ENCODE measurements at places on chromosomes 1 and 21.
A peak's percentile ranks its signal among the peaks of the same experiment; 100 is the strongest.

DNA sequence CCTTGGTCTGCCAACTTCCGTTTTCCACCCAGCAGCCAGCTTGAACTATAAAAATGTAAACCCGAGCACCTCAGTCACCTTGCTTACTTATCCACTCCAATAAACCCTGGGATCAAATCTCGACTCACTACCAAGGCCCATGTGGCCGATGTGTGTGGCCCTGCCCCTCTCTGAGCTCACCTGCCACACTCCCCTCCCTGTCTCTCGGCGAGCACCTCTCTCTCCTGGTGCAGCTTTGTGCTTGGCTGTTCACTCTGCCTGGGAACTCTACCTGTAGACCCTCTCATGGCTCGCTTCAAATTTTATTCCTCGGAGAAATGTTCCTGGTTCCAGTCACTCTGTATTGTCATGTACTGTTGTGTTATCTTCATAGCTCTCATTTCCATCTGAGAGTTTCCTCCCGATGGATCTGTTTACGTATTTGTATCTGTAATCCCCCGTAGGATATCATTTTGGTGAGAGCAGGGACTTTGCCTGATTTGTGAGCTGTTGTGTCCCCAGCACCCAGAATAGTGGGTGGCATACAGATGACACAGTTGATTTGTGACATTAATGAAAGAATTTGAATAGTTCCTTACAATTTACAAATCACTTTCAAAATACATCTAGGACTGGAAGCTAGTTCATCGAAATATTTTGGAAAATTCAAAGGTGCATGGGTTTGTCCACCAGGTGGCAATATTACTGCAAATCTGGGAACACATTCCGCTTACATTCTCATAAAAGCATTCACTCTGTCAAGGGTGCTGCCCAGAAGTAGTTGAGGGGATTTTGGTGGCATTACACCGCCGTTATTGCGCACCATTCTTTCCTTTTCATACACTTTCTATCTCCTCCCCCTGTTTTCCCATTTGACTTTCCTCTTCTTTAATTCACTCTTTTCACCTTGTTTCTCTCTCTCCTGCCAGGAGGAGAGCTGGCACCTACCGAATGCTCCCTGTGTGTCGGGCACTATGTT is 95.3 kb downstream of the ABCA4 start:
- no peak for DNase-seq

DNA sequence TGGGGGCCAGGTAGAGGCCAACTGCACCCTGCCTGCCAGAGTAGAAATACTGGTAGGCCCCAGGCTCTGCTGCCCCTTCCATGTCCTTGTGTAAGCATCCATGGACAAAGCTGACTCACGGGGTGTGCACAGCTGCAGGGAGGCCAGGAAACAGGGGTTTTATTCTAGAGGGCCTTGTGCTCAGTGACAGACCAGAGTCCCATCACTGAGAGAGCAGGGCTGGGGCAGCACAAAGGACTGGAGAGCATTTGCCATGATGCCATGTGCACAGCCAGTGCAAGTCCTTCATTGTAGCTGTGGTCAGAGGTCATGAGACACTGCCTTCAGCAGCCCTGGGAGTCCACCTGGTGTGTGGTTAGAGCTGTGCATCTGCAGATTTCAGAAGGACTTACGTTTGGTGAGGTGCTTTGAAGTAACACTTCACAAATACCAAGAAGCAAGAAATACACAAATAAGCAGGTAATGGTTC is 8.1 kb downstream of the ARF1 start:
- DNase-seq: no peak

GRCh38 chr1:6601923-6602668 is 573 bp downstream of the KLHL21 start:
- no peak for DNase-seq

DNA sequence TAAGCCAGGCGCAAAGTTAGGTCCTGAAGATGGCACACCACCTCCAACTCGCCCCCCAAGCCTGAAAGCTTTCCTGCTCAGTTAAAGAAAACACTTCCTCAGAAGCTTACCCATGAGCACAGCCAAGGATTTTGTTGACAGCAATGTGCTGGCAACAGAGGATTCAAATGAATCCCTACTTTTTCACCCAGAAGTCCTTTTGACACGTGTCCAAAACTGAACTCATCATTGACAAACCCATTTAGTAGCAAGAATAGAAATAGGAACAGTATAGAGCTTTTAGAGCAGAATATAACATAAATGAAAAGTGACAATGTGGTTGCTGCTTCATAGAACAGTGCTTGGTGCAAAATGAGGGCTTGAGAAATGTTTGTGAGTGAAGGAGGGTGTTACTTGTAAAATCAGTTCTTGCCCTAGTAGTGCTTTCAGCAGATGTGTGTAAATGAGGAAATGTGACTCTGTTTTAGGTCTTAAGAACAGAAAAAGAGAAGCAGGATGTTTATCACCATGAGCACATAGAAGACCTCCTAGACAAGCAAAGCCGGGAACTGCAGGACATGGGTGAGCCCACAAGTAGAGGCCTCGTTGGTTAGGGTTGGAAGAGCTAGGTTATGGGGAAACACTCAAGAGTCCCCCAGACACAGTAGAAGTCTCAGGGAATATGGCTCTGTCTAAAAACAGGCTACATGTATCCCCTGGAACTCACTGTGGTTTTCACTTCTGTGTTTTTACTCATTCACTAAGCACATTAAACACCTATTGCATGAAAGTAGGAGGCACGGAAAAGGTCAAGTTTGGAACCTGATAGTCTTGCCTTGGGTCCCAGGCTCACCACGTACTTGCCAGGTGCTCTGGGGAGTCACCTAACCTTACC is 48.6 kb upstream of the TMEM125 start:
- DNase-seq: no peak

DNA sequence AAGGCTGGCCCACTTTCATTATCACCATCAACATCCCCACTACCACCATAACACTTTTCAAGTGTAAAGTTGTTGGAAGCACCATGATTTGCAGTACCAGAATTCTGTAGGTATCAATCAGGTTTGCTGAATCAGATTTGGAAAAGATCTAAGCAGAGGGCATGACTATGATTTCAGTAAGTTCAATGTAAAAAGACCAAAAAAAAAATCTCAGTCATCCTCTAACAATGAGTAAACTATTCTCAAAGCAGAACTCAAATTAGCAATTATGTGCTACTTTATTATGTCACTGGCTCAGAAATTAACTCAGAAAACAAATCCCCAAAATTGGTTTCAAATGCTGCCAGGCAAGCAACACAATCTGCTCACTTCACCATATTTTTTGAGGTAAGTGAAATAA is 187.8 kb upstream of the HP1BP3 start:
- DNase-seq: no peak

DNA sequence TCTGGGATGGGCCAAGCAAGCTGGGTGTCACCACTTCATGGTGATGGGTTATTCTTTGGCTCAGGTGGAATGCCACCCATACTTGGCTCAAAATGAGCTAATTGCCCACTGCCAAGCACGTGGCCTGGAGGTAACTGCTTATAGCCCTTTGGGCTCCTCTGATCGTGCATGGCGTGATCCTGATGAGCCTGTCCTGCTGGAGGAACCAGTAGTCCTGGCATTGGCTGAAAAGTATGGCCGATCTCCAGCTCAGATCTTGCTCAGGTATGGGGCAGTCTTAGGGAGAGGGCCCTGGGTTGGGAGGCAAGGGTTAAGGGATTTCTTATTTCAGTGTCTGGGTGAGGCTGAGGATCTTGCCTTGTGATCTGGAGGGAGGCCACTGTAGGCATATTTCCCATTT is 15.4 kb upstream of the NASP start:
- no peak for DNase-seq

- peak; percentile 75 for DNase-seq
Measured at GRCh38 chr1:2548068-2548589, 8.0 kb upstream of the TNFRSF14 start.

GRCh38 chr1:29833581-29833980 is 597.3 kb downstream of the PTPRU start:
- DNase-seq: no peak

DNA sequence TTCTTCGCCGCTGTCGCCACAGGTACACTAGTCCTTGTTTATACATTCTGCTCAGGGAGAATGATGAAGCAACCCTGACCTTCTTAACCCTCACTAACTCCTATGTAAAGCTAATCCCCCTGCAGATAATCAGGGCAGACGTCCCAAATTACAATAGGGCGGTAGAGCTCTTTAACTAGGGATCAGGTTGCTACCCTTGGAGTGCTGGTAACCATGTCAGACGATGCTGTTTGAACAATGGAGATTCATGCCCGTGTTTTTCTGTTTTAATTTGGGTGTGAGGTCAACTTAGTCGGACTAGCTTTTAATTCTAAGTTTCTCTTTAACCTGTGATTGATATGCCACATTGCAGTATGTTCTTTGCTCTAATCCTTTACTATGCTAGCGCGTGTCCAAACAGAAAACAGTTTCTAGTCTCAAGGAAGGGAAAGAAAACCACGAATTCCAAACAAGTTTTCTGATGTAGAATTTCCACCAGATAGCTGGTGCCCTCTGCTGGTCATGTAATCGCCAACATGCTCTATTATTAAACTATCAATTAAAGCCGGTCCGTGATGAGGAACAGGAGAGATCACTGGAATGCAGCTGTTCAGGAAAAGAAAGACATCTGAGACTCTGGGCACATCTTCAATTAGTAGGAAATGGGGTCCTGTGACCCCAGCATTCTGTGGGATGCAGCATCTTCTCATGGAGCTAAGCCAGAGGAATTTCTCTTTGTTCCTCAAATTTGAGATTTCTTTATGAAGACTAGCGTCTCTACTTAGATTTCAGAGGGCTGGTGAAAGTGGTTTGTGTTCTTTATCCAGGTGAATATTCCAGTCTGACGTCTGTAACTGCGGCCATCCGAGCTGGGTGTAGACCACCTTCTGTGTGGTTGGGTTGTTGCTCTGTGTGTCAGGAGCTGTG is 18.3 kb upstream of the VAMP3 start:
- DNase-seq: no peak

GRCh38 chr1:161261261-161262235 is 3.0 kb downstream of the PCP4L1 start:
- DNase-seq: no peak

- DNase-seq: no peak
Measured at GRCh38 chr1:227124473-227124872, 184.4 kb downstream of the COQ8A start.

DNA sequence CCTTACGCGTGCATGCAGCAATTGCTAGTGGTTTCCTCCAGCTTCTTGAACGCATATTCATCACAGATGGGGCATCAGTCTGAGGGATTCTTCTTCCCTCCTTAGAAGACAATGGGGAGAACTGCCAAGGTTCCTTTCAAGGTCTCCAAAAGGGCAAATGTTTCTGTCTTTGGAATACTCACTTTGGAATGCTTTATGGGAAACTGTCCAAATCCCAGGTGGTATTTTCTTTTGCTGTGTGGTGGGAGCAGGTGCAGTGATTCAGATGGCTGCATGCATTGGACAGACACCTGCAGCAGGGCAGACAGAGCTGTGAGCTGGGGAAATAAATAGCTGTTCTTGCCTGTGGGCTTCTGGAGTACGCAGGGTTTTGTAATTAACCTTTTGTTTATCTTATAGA is 40.5 kb downstream of the URB2 start:
- DNase-seq: no peak

- no peak for DNase-seq
Measured at GRCh38 chr1:230147253-230148125, 80.5 kb downstream of the GALNT2 start.

GRCh38 chr1:58884706-58885661 is 101.1 kb upstream of the JUN start:
- no peak for DNase-seq

DNA sequence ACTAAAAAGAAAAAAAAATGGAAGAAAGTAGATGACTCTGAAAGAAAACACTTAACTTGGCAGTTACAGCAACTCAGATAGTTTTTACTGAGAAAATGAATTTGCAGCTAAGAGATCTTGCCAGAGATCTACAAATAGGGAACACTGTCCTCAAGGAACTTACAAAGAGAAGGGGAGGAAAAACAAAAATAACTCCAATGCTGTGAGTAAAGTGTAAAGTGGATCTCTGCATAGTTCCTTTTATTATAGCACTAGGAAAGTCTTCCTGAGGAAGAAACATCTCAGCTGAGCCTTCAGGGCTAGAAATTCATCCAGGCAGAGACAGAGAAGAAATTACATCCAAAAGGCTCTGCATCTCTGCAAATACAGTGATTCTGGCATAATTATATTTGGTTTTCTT is 3.9 kb downstream of the CD1B start:
- no peak for DNase-seq

DNA sequence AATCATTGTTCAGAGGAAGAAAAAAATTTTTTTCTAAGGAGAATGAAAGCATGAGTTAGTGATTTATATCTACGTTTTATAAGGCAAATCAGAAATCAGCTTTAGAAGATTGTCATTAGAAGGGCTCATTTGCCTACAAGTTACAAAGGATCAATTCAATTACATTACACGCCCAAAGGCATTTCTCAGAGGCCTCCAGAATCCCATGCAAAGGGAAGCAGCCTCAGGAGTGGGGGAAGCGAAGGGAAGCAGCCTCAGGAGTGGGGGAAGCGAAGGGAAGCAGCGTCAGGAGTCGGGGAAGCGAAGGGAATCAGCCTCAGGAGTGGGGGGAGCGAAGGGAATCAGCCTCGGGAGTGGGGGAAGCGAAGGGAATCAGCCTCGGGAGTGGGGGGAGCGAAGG is 206.2 kb downstream of the GREM2 start:
- DNase-seq: no peak

DNA sequence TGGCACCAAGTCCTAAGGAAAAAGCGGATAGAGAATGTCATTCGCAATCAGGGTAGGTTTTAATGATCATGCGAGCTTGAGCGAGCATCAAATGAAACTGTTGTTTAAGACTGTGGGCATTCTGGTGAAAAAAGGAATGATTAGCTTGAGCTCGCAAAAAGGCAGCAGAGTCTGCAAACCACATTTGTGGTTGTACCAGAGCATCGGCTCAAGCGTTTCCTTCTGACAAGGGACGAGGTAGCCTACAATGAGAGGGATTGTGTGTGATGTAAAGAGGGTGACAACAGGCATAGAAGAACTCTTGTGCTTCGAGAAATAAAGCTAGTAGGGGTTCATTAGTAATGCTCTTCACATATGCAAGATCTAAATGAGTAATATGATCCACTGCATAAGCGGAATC is 11.1 kb upstream of the CD48 start:
- no peak for DNase-seq

GRCh38 chr1:176638713-176639526 is 175.9 kb downstream of the PAPPA2 start:
- DNase-seq: no peak

GRCh38 chr1:151837197-151837596 is 2.4 kb downstream of the C2CD4D start:
- no peak for DNase-seq

DNA sequence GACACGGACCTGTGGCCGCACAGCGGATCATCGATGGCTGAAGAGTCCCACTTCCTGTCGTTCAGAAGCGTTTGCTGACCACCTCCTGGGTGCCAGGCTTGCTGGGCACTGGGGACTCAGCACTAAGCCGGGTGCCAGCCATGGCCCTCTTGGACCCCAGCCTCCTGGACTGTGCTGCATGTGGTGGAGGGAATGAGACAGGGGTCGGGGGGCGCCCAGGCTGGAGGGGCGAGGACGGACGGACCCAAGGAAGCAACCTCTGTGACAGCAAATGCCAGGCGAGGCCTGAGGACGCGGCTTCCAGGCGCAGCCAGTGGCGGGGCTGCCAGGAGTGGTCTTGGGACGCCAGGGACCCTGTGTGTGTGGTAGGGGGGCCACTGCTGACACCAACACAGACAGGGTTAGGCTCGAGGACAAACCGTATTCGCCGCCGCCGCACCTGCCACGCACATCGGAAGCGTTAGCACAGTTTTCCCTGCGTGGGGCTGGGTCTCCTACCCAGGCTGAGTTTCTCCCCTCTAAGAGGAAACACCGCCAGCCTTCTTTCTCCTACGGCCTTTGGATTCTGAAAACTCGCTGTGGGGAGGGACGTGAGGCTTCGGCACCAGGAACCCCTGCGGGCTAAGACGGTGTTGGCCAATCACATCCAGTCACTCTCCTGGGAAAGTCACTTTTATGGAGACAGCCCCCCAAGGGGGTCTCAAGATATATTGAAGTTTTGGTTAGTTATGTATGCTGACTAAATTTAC is 3.1 kb upstream of the MXRA8 start:
- DNase-seq: no peak

Data from activated CD4-positive, CD25-positive, alpha-beta regulatory T cell (primary cell).